ENCODE measurements at places on chromosomes 7 and 10.

GRCh38 chr7:38425509-38425908 is 152.1 kb upstream of the TARP start:
- DNase-seq: no peak

DNA sequence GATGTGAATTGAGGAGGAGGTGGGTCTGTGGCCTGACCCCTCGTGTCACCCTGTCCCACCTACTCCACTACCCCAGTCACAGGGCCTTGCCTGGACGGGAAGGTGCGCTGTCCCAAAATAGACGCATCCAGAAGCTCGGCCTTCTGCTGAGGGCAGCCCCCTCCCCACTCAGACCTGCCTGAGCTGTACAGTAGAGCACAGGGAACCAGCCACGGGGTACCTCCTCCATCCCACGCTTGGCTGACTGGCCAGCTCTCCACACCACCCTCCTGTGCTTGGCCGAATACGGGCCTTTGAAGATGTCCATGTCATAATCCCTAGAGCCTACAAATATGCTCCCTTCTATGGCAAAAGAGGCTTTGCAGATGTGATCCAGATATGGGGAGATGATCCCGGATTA is 88.3 kb downstream of the CHST15 start:
- DNase-seq: no peak

DNA sequence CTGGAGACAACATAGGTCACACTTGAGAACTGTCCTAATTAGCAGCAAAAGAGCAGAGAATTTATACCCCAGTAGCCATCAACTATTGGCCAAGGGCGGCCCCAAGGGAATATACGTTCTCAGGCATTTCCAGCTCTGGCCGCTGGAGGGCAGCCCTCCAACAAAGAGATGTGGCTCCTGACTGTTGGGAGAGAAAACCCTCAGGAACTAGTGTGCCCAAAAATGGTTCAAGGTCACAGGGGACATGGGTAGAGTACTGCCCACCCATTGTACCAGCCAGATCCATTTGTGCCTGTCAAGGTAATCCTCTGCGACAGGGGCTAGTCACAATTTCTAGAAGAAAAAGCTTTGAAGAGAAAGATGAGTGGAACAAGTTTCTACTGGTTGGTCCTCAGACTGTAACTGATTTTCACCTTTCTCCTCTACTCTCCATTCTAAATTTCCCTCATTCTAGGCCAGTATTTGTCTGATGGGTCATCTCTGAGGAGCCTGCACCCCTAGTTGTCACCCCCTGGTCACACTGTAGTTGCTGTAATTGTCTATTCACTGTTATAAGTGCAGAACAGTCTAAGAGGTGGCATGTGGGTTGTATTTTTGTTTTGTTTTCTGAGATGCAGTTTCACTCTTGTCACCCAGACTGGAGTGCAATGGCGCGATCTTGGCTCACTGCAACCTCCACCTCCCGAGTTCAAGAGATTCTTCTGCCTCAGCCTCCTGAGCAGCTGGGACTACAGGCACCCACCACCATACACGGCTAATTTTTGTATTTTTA is 14.7 kb upstream of the C7orf33 start:
- peak; percentile 63 for DNase-seq

- DNase-seq: no peak
Observed at GRCh38 chr10:47173929-47174442, 126.0 kb upstream of the GDF10 start.

DNA sequence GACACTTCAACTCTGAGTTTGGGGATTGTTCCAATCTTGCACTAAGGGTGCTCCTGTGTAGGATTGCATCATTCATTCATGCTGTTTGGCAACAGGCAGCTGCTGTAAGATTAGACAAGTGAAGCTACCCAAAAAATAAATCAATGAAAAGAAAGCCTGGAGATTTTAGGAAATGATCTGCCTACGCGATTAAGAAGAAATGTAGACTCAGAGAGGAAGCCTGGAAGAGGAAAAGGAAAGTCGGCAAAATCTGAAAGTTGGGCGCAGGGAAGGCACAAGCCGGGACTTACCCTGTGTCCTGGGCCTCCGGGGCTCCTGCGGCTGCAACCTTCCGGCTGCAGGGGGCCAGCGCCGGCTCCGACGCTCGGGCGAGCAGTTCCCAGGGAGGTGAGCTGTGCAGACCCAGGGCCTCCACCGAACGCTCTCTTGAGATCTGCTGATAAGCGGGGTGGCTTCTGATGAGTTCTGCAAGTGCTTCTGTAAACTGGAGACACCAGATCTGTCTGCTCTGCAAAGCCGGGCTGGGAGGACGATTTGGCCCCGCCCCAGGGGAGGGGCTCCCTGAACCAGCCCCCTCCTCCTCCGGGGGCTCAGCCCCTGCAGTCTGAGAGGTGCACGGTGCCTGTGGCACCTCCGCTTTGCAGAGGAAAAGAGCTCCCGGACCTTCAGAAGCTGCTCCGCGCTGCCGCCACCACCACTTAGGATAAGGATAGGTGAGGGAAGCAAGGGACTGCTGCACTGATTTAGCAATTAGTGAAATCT is 17.4 kb downstream of the PSPH start:
- peak; percentile 79 for DNase-seq

- DNase-seq: no peak
Observed at GRCh38 chr7:110522061-110522760, 568.7 kb upstream of the LRRN3 start.

GRCh38 chr7:87475359-87476178 is at the start of gene ABCB4:
Gene ABCB4, minus strand, starts transcription at chr7:87475680. Its CDS starts 215 bp downstream, at chr7:87475465.
- DNase-seq: peak; percentile 33

- no peak for DNase-seq
Observed at GRCh38 chr10:126218778-126219649, 169.3 kb downstream of the ADAM12 start.

DNA sequence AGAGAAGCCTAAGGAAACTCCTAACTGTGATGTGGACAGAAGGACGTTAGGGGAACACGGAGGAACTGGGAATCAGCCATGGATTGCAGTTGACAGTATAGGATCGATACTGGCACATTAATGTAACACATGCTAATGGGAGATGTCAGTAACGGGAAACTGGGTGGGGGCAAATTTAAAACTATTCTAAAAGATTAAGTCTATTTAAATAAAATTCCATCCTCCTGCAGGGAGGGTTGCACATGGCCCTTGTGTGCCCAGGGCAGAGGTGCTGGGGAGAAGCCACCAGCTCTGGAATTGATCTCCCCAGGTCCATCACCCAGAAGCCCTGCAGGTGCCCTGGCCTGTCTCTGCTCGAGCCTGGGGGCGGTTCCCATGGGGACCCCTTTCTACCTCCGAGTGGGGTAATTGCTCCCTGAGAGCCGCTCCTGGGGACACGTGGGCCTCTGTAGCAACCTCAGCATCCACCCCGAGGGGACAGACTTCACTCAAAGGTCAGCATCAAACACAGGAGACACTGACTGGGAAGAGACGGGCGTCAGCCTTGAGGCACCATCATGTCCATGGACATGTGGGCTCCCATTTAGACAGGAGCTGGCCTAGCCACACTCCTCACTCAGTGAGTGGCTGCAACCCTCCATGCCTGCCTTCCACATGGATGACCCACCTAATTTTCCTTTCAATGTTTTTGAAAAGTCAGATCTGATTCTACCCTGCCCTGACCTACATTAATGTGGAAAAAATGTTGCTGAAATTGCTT is 21.1 kb downstream of the SCART1 start:
- DNase-seq: no peak

Data from right hindlimb (tissue), 1 donor.